ENCODE measurements at places on chromosomes 6 and 20. TPM values are rescaled to one million over a fixed set of nuclear protein-coding genes. Genes with fewer than 3 reads are reported as not detected.

Gene LAMP5
- total RNA-seq = not detected

- DNase-seq = peak; percentile 11
Measured at GRCh38 chr6:32439602-32440214, at the start of gene HLA-DRA. Gene HLA-DRA, plus strand, starts transcription at chr6:32439887. Its CDS starts 64 bp downstream, at chr6:32439951.

DNA sequence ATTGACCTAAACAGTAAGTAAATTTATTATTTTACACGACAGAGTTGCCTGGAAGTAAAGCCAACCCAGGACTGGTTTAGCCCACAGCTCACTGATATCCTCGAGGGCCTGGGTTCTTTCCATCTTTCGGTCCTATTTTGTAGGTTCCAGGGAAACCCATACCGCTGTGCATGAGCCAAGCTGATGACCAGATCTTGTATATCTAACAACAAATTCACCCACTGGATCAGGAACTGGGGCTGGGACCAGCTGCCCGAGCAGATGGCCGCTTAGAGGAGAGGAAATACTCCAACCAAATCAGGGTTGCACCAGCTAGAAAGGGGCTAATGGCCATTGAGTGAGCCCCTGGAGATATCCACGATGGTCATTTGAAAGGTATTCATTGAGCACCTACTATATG, 139.2 kb downstream of the BACH2 start:
- no peak for DNase-seq

Gene TRIM38
- 8.3 TPM for total RNA-seq

DNA sequence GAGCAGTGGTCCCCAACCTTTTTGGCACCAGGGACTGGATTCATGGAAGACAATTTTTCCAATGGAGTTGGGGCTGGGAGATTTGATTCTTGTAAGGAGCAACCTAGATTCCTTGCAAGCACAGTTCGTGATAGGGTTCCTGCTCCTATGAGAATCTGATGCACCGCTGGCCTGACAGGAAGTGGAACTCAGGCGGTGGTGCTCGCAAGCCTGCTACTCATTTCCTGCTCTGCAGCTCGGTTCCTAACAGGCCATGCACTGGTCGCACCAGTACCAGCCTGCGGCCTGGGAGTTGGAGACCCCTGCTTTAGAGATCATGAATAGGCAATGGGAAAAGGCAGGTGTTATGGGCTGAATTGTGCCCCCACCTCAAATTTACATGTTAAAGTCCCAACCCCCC, 131.2 kb downstream of the PFDN4 start:
- no peak for DNase-seq
